Stimulated activated CD4-positive, alpha-beta T cell treated with anti-CD3 and anti-CD28 coated beads, Interleukin-12 subunit alpha, Interleukin-12 subunit beta, amount 100 ng/mL, for 48 hours (primary cell): ENCODE measurements at places on chromosomes 7 and 10.

- no peak for DNase-seq
Measured at GRCh38 chr10:131849591-131850382, 51.0 kb upstream of the PPP2R2D start.

- DNase-seq: peak; percentile 56
Measured at GRCh38 chr7:158818325-158819213, 10.7 kb downstream of the ESYT2 start.

DNA sequence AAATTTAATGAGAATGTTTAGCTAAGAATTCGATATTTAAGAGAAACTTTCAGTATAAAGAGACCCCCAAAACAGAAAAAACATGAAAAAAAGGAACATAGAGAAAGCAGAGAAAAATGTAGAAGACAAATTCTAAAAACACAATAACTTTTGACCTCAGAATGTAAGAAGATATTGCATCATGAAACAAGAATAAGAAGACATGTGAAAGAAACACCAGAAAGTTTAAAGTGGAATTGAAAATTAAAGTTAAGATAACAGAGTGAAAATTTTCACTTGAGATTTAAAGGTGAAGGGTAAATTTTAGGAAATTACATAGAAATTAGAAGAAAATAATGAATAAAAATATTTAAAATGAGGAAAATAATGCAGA lies 78.2 kb upstream of the FAM3C start:
- no peak for DNase-seq

- no peak for DNase-seq
Measured at GRCh38 chr7:108252177-108252576, 122.0 kb upstream of the LAMB4 start.

DNA sequence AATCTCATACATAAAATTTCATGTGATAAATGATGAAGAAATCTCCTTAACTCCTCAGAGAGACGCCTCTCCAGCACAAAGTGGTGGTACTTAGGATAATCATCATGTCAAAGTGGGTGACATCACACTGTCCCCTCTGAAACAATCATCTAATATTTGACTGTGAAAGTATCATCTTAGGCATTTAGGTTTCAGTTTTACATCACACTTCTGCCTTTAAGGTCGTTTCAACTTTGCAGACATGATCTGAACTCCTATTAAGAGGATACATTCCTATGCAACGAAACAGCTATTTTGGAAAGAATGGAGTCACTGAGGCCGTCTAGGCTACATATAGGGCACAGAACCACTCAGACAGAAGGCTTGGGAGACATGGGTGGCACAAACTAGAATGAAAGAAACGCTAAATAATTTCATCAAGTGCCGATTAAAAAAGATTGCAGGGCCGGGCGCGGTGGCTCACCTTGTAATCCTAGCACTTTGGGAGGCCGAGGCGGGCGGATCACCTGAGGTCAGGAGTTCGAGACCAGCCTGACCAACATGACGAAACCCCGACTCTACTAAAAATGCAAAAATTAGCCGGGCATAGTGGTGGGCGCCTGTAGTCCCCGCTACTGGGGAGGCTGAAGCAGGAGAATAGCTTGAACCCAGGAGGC lies 2.0 kb downstream of the VOPP1 start:
- no peak for DNase-seq

DNA sequence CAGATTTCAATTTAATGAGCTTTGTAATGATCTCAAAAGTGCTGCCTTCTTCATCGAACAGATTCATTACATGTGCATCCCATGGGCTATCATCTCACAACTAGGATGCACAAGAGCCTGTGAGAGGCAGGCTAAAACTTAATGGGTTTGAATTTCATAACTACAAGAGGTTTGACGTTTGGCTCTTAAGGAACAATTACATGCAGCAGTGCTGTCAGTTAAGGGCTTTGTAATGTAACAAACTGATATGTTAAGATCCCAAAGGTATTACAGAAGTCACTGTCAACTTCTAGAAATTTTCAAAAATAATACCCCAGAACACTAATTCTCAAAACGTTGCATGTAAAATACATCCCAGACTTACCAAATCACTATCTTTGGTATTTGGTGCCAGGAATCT lies 33.2 kb downstream of the KIF20B start:
- DNase-seq: no peak

DNA sequence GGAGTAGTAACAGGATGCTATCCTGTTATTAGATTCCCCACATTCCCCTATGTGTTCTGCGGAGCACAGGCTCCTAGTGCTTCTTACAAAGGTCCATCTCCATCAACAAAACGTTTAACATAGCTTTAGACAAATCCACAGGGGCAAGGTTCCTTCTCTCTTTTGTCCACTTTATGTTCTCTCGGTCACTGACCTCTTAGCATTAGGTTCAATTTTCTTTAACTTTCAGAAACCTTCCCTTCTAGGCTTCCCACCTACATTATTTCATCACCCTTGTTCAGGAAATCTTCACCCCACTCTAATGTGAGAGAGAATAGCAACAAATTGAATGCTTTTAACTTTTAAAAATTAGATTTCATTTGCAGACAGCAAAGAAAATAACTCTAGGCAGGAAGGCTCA lies 84.9 kb downstream of the DOCK4 start:
- DNase-seq: no peak

DNA sequence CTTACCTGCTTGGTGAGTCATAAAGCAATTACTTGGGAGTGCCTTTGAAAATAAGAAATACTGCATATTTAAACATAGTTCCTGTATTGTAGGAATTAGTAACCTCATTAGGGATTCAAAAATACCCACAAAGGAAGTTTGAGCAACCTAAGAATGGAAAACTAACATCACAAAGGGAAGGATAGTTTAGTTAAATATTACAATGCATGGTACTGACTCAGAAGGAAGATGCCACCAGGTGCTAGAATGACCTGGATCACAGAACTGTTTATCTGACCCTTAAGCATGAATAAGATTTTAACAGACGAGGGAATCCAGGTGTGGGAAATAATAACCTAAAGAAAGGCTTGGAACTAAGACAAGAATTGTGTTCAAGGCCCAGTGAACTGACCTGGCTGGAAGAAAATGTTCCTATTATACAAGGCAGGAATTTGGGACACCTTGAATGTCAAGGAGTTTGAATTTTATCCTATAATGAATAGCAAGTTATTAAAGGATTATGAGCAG lies 106.4 kb downstream of the GSAP start:
- no peak for DNase-seq

GRCh38 chr10:58467931-58468635 lies 44.6 kb upstream of the BICC1 start:
- no peak for DNase-seq

DNA sequence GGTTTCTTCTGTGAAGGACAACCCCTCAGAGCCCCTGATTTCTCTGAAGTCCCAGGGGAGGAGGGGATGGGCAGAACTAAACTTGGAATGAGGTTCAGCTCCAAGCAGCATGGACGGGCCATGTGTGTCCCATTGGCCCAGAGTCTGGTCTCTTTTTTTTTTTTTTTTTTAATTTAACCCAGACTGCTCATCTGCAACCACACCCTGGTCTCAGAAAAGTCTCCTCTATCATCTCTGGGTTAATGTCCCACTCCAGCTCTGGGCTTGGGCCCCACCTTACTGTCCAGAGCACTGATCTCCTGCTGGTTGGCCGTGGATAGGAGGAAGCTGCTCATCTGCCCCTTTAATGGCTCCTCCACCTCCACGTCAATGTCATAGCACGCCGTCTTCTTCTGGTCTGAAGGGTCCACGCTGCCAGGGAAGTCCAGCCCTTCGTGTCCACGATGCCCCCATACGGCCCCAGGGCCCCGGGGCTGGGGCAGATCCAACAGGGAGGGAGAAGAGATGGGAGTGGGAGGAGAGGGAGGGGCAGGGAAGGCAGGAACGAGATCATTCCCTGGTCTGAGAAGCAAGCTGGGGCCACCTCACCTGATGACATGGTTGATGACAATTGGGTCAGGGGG lies 7.7 kb downstream of the CHPF2 start:
- DNase-seq: no peak

GRCh38 chr7:107122486-107122911 lies 46.3 kb upstream of the HBP1 start:
- DNase-seq: no peak

GRCh38 chr10:126058507-126058906 lies 162.1 kb downstream of the FANK1 start:
- DNase-seq: no peak

DNA sequence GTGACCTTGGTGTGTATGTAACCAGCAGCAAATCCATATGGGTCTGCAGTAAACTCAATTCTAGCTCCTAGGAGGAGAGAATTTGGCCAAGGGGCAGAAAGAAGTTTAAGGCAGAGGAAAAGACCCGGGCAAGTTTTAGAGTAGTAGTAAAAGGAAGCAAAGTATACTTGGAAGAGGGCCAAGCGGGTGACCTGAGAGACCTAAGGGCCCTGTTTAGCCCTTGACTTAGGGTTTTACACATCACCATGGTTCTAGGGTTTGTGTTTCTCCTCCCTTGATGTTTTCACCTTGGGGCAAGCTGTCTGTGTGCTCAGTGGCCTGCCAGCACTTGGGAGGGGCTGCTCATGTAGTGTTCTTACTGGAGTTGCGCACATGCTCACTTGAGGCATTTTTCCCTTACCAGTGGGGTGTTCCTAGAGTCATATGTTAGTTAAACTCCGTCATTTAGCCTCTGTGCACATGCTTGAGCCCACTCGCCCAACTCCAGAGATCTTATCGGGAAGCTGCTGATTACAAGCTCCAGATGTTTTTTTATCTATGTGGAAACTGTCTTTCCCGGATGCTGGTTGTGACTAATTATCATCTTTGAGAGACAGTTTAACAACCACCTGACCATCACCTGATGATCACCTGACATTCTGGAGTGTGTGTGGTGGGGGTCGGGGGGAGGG lies 137.6 kb upstream of the PRSS1 start:
- no peak for DNase-seq

DNA sequence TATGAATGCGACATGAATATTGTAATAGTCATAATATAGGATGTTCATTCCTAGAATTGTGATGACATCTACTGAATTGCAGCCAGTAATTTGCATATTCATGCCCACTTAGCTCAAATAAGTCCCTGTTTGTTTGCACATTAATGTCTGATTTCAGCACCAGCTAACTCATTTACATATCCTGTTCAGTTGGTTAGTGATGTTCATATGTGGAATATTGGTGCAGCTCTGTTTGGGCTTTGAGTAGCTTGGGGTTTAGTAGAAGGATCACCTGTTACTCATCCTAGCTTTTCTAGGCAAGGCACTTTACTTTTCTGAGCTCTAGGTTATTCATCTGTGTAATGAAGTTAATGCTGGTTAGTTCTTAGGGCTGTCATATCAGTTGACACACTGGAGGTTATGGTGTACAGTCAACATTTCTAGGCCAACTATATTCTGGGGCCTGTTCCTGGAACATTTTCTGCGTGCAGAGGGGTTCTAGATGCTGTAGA lies 238.4 kb downstream of the EXOC4 start:
- no peak for DNase-seq

- DNase-seq: no peak
Measured at GRCh38 chr7:155808549-155809331, 3.5 kb downstream of the SHH start.

- DNase-seq: no peak
Measured at GRCh38 chr10:10870523-10871241, 147.0 kb upstream of the CELF2 start.

DNA sequence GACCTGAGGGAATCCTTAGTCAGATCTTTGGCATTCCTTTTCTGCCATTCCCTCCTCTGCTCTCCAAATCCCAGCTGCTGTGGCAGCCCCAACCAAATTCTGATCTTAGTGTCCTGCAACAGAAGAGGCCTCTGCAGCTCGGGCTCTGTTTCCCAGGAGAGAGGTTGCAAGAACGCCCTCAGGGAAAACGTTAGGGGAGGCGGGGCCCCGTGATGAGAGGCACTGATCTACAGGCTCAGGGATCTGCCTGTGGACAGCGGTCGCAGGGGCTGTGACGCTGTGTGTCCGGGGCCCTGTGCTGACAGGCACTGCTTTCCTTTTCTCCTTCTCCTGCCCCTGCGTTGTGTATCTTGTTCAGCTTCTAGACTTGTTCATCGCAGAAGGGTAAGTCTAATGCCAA lies 57.3 kb upstream of the DPYSL4 start:
- DNase-seq: no peak

DNA sequence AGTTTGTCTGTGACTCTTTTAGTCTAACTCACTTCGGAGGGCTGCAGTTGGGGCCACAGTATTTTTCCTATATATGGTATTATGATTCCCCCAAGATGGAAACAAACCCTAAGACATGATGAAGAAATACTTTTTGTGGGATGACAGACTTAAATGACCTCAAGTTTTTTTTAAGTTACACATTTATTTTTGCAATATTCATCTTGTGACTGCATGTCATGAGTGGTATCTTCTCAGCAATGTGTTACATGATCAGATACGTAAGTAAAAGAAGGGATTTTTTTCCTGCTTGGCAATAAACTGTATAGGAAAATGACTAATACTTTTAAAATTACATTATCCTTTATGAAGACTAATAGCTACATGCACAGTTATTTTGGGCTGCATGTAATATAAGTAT lies 57.8 kb downstream of the OR13A1 start:
- DNase-seq: no peak

GRCh38 chr10:97307866-97308780 lies 10.9 kb upstream of the FRAT1 start:
- no peak for DNase-seq

GRCh38 chr7:30926313-30926712 lies 14.7 kb downstream of the AQP1 start:
- DNase-seq: no peak

- no peak for DNase-seq
Measured at GRCh38 chr10:118753331-118754228, 1.2 kb downstream of the CACUL1 start.

GRCh38 chr10:84706875-84707274 lies 378.5 kb downstream of the CCSER2 start:
- no peak for DNase-seq
